Astrocyte of the hippocampus (primary cell): ENCODE measurements at places on chromosomes 3 and 15.

GRCh38 chr15:50945725-50946124, 37.2 kb downstream of the AP4E1 start:
- DNase-seq: no peak

GRCh38 chr3:62065985-62066693, 307.2 kb downstream of the FEZF2 start:
- DNase-seq: peak; percentile 8

GRCh38 chr3:113118336-113118735, 93.0 kb upstream of the BOC start:
- DNase-seq: no peak

GRCh38 chr3:47825590-47825989, 22.7 kb downstream of the DHX30 start:
- DNase-seq: no peak

GRCh38 chr3:168417016-168417415, 321.3 kb upstream of the GOLIM4 start:
- no peak for DNase-seq
